Activated CD8-positive, alpha-beta T cell treated with anti-CD3 and anti-CD28 coated beads for 36 hours (primary cell): ENCODE measurements at places on chromosomes 1 and 21. TPM values are rescaled to one million over a fixed set of nuclear protein-coding genes. Genes with fewer than 3 reads are reported as not detected.

DNA sequence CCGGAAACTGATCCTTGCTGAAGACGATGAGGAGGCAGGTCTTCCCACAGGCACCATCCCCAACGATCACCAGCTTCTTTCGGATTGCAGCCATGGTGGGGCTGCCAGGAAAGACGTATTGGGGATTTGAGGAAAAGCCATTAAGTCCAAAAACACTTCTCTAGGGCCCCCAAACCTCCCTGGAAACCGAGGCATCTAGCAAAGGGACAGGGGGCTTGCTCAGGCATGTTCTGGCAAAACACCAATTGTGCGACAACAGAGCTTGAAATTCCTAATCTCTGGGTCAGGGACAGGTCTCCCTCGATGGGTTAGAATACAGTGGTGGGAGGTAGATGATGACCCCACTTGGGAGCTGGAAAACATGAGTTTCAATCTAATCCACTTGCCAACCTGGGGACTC, 3.2 kb downstream of the RHOC start:
- no peak for DNase-seq

DNA sequence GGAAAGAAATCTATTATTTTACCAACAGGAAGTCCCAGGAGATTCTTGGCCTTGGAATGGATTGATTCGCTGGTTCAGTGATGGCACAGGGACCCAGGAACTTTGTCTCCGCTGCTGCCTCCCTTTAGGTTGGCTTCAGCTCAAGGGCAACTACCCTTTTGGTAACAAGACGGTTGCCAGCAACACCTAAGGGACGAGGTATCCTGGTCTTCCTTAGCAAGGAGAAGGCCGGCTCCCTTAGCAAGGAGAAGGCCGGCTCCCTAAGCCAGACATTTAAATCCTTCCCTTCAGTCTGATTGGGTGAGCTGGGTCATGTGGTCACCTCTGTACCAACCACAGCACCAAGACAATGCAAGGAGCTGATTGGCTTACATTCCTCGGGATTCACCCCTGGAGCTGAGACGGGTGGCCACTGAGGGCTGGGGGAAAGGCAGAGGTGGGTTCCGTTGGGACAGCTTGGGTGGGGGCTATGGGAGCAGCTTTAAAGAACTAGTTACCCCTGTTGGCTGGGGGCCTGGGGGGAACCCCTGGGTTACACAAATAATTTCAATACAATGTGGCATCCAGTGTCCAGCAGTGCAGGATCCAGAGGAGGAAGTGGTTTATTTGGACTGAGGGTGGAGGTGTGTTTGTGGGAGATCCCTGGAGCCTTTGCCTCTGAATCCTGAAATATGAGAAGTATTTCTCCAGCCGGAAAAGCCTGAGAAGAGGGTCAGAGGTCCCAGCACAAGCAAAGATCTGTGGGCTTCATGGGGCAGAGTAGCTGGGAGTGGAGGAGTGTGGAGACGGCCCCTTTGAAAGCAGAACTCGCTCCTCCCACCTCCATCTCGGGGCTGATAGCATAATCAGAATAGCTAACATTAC, 20.7 kb upstream of the CLIC4 start:
- no peak for DNase-seq

TTC24 gene
- 20.2 TPM for total RNA-seq

GRCh38 chr1:65625528-65625927, 167.2 kb upstream of the PDE4B start:
- DNase-seq, result no peak

HFM1 gene
- not detected for total RNA-seq

- DNase-seq, result no peak
Observed at GRCh38 chr1:108208724-108209446, 8.7 kb upstream of the SLC25A24 start.

ZCCHC17 gene
- 28.7 TPM for total RNA-seq

PLEKHG5 gene
- total RNA-seq, result 1.8 TPM

ANGPTL1 gene
- total RNA-seq, result not detected

GRCh38 chr1:237613984-237614383, 276.7 kb downstream of the ZP4 start:
- DNase-seq, result no peak

DNA sequence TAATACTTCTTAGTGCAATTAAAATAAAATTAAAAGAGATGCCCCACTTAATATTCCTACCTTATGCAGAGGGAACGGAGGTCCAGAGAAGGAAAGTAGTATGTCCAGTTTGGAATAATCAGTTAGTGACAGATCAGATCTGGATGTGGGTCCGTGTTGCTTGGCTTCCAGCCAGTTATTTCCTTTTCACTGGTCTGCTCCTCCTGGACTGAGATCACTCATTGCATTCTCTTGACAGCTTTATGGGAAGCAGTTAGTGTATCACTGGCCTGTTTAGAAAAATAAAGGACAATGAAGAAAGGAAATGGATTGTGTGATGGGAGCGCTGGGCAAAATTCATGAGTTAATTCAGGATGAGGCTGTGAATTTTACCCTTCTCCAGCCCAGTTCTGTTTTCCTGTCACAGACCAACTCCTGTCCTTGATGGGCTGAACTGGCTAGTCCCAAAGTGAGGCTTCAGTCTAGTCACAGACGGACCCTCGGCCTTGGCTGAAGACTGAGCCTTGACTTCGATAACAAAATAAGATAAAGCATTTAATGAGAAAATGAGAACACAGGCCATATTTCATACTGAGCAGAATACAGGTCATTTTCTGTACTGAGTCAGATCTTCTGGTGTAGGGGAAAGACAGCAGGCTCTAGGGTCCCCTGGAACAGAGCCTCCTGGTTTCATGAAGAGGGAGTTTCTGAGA, 85.2 kb upstream of the TRABD2B start:
- no peak for DNase-seq

C2CD4D gene
- 1.3 TPM for total RNA-seq

CNTN2 gene
- total RNA-seq, result not detected

GRCh38 chr1:18951818-18952391, 4.6 kb downstream of the IFFO2 start:
- peak; percentile 95 for DNase-seq

DNA sequence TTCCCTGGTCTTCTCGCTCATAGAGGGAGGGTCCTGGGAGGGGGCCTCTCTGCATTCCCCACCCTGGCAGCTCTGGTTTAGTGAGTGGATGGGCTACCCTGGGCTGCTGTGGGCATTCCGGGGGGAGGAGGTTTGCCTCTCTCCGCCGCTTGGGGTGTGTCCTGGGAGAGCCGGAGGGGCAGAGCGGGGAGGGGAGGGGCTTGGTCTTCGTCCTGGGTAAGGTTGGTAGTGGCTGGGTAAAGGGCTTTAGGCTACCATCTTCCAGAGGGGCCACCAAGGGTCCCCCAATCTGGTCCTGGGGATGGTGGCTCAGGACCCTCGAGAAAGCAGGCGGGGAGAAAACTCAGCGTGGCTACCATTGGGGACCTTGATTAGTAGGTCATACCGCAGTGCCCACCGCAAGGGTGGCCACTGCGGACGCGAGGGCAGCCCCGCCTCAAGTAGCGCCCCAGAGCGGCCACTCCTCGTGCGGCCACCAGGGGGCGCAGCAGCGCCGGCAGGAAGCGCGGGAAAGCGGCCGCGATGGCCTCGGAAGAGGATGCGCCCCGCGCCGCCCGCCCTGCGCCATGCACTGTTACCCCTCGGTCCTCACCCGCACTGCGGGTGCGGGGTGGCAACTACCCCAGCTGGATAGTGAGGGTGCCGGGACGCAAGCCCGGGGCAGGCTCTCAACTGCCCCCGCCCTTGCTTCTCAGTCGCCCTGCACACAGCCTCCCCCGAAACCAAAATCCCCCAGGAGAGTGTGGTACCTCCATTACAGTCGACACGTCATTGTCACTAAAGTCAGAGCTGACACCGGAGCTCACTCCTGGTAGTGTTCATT, 44.1 kb upstream of the SLC25A33 start:
- peak; percentile 74 for DNase-seq

CORT gene
- 0.34 TPM for total RNA-seq

- DNase-seq, result no peak
Observed at GRCh38 chr1:150259217-150259616, 1.6 kb downstream of the CA14 start.

DNA sequence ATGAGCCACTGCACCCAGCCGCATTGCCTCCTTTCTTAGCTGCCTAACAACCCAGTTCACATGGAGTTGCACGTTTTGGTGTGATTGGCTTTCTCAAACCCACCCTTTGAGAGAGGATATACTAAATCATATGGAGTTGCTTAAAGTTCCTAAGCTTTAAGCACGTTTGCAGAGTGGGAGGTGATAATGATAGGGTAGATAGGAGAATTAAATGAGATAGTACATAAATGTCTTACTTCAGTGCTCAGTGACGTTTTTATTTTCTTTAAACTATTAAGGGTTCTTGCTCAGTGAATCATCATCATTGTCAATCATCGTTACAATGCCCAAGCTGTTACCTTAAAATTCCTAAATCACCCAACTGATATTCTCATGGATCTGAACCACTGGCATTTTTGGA, 2.9 kb upstream of the SH3D21 start:
- no peak for DNase-seq

DNA sequence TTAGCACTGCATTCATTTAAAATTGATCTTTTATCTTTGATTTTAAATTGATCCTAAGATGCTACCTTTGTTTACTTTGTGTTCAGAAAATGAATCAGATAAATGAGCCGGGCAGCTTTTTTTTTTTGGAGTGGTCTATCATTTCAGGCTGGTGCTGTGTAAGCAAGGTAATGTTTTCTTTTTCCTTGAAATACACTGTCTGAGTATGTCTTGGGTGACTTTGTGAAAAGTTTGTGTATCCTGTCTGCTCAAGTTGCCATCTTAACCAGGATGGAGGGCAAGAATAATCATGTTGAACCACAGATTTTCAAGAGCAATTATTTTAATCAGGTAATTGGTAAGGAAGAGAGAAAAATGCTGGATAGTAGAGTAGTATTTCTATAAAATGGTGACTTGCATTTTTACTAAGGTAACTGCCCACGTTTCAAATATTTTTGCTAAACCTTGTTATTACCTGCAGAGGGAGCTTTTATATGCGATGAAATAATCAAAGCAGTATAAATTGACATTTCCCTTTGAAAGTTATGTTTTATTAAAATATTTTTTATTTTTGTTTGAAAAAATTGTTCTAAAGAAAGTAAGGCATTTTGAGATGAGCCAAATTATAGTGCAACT, 11.1 kb downstream of the ADGRL2 start:
- DNase-seq, result no peak

INPP5B gene
- 27.7 TPM for total RNA-seq

NOS1AP gene
- 0.18 TPM for total RNA-seq

PLA2G2A gene
- not detected for total RNA-seq

- DNase-seq, result peak; percentile 27
Observed at GRCh38 chr21:15732290-15732995, 2.7 kb downstream of the USP25 start.

DNA sequence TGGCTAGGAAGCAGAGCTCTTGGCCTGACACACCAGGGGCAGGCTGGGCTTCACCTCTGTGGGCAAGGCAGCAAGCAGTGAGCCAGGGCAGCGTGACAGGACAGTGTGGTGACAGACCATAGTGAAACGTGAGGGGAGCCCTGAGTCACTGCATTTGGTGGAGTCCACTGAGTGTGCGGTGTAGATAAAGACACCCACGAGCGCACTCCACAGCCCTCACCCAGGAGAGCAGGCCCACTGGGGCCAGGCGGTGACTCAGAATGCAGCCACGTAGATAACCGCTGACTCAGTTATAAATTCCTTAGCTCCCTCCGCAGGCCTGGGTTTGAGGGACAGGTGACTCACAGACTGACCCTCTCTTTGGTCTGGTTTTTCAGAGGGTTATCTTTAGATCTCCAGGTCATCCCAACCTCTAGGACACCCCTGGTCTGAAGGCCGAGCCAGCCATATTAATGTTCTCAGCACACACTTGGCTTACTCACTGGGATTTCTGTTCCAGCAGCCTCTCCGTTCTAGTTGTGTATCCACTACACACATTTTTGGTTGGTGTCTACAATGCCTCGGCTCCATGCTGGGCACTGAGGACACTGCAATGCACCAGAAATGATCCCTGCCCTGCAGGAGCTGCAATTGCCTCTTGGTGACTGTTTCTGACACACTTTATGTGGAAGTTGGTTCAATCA, 90.2 kb upstream of the TSPAN2 start:
- DNase-seq, result no peak

MYOCOS gene
- total RNA-seq, result not detected

GRCh38 chr21:33088384-33088783, 18.4 kb downstream of the OLIG1 start:
- no peak for DNase-seq

CFHR5 gene
- not detected for total RNA-seq

- DNase-seq, result no peak
Observed at GRCh38 chr21:37072274-37072987, 440 bp downstream of the PIGP start.

DNA sequence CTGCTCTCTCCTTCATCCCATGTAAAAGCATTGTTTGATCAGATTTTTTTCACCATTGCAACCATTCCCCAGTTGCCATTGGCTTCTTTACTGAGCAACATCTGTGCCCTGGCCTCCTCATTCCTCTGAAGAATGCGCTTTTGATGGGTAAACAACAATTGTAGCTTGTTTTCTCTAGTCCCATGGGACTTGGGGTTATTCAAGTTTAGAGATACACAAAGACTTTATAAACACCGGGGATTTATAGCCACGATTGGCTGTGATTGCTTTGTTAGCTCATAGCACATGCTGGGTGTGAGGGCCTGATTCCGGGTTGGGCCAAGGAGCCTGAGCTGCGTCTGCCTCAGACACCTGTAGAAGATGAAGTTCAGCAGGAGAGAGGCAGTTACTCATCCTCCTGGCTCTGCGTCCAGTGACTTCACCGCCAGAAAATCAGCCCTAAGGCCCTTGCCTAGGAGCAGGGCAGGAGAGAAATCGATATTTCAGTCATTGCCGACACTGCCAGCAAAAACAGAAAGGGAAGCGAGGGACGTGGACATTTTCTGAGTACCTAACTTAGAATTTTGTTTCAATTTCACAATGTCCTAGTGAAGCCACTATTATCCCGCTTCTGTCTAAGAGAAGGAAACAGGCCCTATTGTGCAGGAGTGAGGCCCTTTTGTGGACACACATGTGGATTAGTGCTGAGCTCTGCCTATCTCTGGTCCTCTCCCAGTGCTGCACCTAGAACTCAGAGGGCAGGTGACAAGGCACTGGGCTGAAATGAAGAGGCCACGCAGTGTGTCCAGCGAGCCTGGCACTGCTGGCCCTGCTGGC, 159.8 kb upstream of the USP24 start:
- DNase-seq, result no peak

CHIA gene
- total RNA-seq, result not detected
